Cerebellar nuclear complex (tissue), 1 donor: ENCODE measurements at places on chromosomes 4 and X.

- DNase-seq, result no peak
Measured at GRCh38 chrX:129900054-129900453, 5.9 kb upstream of the UTP14A start.

GRCh38 chrX:15242899-15243555, 26.9 kb downstream of the ASB9 start:
- DNase-seq, result peak; percentile 5

- no peak for DNase-seq
Measured at GRCh38 chr4:1718095-1718850, 2.9 kb downstream of the TMEM129 start.

- DNase-seq, result no peak
Measured at GRCh38 chrX:132375941-132376340, 112.9 kb downstream of the MBNL3 start.

DNA sequence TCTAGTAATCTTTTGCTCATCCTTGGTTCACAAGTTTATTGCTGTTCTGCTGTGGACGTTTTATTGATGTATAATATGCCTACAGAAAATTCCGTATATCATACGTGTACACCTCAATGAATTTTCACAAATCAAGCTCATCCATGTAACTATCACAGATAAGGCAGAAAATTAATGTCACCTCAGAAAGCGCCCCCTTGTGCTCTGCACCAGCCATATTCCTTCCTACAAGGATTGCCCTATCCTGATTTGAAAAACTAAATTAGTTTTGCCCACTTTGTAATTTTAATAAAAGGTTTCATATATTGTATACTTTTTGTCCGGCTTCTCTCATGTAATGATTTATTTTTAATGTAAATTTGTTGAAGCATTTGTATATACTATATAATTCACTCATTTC, 390.8 kb downstream of the ADGRL3 start:
- DNase-seq, result no peak

DNA sequence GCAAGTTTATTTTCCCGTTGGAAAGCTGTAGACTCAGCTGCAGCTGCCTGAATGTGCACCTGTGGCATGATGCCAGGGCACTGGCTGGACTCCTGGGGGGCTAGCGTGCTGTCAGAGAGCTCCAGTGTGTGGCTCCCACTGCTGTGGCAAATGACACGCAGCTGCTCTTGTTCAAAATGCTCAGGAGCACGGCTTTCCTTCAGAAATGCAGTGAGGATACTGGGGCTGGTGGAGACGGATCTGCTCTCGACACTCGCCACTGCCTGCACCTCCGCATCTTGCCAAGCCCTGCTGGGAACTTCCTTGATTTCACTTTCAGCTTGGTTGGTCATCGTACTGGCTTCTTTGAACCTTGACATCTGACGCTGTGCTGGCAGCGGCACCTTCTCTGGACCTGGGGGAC, 58.7 kb downstream of the GPRIN3 start:
- DNase-seq, result peak; percentile 23

DNA sequence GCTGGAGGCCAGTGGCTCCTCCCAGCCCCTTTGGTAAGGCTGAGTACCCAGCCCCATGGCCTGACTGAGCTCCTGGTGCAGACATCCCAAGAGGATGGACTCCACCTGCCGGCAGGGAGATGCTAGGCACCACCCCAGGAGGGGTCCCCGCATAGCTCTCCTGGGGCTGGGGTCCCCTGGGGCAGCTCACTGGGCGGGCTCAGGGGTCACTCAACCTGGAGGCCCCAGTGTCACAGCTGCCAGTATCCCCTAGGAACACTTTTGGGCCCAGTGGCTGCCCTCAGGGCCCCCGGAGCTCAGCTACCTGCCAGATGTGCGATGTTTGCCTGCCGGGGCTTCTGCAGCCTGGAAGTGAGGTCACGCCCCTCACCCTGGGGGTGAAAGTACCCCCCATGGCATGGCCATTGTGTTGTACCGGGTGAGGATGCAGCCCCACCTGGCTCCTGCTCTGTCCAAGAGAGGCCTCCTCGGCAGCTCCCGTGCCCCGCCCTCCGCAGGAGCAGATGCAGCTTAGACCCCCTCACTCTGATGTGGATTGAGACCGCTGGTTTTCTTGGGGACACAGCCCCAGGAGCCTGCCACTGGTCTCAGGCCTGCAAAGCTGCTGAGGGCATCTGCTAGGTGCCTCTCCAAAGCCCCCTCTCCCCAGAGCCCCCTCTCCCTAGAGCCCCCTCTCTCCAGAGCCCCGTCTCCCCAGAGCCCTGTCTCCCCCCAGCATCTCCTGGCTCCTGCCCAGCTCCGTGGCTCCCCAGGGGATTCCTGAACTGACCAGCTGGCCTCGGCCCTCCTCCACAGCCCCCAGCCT, 6.7 kb upstream of the HGFAC start:
- no peak for DNase-seq

DNA sequence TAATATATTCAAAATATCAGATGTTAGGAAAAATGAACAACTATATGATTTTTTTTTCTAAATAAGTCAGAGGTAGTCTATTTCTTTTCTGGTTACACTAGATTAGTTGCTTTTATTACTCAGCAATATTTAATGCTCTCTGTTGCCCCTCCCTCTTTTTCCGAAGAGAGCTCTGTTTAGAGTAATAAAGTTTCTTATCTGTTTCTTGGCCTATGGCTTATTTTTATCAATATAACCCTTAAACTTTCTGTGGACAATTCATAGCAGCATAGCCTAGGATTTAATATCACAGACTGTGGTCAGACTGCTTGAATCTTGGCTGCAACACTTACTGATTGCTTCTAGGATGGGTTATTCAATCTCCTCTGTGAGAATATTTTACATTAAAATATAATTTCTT, 2315.4 kb upstream of the AGA start:
- no peak for DNase-seq

DNA sequence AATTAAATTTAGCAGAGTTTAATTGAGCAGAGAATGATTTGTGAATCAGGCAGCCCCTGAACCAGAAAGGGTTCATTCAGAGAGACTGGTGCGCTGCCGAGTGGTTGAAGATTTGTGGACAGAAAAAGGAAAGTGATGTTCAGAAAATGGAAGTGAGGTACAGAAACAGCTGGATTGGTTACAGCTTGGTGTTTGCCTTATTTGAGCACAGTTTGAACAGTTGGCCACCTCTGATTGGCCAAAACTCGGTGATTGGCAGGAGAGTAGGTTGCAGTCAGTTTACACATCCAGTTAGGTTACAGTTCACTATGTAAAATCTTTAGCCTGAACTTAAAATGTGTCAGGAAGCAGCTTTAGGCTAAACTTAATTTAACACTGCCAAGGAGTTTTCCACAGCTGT, 14.9 kb downstream of the MID1IP1 start:
- DNase-seq, result no peak
